ENCODE measurements at places on chromosomes 5 and 9. TPM values are rescaled to one million over a fixed set of nuclear protein-coding genes. Genes with fewer than 3 reads are reported as not detected.

DNA sequence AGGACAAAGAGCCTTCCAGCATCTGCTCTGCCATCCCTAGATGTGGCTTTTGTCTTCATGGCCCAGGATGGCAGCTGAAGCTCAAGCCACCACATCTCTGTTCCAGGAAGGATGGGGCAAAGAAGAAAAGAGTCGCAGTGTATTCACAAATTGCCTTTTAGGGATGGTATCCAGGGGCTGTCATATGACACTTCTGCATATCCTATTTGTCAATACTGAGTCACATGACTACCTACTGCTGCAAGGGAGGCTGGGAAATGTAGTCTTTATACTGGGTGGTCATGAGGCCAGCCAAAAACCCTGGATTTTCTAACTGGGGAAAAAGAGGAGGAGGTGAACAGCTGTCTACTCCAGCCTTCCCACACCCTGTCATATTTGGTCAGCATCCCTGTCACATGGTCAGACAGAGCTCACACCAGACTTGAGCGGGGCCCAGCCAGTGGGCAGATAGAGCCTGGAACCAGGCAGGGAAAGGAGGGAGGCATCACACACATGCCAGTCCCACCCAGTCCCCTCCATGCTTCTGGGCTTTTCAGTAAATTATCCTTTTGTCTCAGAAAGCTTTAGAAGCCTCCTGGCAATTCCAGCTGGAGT, 52.0 kb downstream of the OLFM1 start:
- DNase-seq: no peak

DNA sequence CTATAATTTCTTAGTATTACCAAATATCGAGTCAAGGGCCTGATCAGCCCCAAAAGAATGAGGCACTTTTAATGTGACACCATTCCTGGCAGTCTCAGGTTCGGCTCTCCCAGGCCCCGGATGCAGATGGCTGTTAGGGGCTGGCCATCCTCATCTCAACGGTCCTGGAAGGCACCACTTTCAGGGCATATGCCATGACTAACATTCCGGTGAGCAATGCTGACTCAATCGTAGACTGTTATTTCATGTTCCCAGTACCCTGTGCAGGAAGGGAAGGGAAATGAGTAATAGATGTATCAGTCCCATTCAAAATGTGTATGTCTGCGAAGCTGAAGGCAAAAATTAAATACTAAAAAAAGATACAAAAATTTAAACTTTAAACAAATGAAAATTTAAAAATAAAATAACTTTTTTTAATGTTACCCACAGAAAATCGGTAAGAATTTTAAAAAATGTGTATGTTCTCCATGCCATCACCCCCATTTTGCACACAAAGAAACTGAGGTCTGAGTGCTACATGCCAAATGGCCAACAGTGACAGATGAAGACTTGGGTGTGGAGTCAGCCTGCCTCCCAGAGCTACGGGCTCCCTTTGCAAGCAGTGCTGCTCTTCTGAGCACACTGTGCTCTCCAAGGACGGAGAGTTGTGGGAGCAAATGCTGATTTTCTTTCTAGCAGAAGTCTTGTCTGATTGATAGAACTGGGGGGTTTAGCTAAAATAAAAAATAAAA, 79.0 kb downstream of the GLDC start:
- no peak for DNase-seq

EPB41L4A gene
- total RNA-seq: 0.47 TPM

SLC6A18 gene
- not detected for total RNA-seq

DNA sequence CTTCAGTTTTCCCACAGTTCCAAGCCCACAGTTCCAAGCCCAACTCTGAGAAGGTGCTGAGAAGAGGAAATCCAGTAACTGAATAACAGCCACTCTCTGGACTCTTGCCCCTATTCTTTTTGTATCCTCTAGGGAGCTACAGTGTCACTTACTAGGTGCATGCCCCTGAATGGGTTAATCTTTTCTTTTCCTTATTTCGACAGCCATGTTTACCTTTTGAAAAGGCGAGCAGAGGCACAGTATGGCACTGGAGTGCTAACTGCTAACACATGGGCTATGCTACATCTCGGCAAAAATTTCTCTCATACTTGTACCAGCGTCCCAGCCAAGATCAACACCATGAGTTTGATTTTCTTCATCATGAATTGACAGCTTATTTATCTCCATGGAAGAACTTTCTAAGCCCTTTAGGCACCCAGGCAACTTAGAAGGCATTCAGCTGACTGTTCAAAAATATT, 222.6 kb downstream of the EBF1 start:
- DNase-seq: no peak

GRCh38 chr5:96141749-96142148, 180.1 kb upstream of the ELL2 start:
- no peak for DNase-seq

- DNase-seq: no peak
Observed at GRCh38 chr5:180601591-180602480, 10.5 kb upstream of the SCGB3A1 start.

GRCh38 chr5:154776167-154776566, 21.0 kb downstream of the LARP1 start:
- DNase-seq: no peak

- DNase-seq: no peak
Observed at GRCh38 chr9:114248299-114248707, 74.6 kb upstream of the ORM1 start.

Measured in CD8-positive, alpha-beta T cell (primary cell).